NCI-H1105 (cell line): ENCODE measurements at places on chromosomes 11 and 22.

DNA sequence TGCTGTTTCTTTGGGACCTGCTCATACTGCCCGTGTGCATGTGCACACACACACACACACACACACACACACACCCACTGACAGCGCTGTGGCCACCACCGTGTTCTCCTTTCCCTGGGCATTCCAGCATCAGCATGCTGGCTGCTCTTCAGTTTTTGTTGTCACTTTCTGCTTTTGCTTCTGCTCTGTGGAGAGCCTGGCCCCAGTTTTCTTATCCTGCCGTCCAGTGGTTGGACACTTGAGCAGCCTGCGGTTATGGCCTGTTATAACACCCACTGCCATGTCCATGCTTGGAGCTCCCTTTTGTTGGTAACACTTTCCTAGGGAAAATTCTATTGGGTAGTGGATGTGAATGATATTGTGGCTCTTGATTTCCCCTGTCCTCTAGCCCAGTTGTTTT, 83.6 kb downstream of the OSBP2 start:
- DNase-seq: no peak

GRCh38 chr11:63573881-63574855, 11.0 kb upstream of the PLAAT2 start:
- DNase-seq: no peak

- no peak for DNase-seq
Measured at GRCh38 chr11:130846606-130847005, 69.7 kb downstream of the SNX19 start.

DNA sequence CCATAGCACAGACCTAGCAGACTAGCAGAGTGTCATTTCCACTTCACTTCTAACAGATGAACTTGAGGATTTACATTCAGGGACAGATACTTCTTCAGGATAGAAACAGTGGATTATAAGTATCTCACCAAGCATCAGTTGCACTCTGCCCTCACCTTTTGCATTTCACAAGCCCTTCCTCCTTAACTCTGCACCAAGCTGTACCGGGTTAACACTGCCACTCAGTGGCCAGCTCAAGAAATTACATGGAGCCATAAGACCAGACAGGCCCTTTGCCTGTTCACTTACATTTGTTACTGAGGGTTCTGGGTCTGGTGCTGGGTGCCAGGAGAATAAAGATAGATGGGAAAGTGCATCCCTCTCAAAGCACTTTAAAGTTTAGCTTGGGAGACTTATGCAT, 309.8 kb downstream of the SHANK2 start:
- no peak for DNase-seq

DNA sequence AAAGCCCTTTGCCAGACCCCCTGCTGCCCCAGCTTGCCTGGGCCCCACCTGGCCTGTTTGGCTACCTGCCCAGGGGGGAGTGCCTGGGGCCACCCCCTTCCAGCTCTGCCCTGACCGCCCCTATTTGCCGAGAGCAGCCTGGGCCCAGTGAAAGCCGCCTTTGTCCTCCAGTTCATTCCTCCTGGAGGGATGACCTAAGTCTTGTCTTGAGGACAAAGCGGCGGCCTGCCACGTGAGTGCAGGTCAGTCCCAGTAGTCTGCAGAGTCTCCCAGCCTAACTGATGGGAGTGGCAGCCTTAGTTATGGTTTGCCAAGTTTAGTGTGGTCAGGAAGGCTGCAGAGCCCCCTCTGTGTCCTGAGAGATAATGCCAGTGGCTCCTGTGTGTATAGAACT, 115.9 kb upstream of the CRYBB3 start:
- no peak for DNase-seq
